ENCODE measurements at places on chromosomes 2 and 18.

DNA sequence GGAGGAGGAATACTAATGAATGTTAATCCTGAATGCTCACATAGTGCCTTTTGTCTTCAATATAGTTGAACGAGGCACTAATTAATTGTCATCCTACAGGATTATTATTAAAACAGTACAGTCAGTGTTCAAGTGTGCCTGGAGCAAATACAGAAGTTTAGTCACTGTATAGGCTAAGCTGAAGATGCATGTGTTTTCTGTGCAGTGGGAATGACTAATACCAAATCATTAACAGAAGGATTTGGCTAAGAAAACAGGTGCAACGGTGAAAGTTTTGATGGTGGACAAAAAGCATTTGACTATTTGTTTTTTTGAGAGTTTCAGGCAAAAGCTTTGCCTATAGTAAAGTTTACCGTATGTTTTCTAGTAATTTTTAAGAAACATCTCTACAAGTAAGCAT, 62.8 kb downstream of the DCC start:
- no peak for DNase-seq

- no peak for DNase-seq
Measured at GRCh38 chr2:105879106-105879802, 134.5 kb downstream of the NCK2 start.

DNA sequence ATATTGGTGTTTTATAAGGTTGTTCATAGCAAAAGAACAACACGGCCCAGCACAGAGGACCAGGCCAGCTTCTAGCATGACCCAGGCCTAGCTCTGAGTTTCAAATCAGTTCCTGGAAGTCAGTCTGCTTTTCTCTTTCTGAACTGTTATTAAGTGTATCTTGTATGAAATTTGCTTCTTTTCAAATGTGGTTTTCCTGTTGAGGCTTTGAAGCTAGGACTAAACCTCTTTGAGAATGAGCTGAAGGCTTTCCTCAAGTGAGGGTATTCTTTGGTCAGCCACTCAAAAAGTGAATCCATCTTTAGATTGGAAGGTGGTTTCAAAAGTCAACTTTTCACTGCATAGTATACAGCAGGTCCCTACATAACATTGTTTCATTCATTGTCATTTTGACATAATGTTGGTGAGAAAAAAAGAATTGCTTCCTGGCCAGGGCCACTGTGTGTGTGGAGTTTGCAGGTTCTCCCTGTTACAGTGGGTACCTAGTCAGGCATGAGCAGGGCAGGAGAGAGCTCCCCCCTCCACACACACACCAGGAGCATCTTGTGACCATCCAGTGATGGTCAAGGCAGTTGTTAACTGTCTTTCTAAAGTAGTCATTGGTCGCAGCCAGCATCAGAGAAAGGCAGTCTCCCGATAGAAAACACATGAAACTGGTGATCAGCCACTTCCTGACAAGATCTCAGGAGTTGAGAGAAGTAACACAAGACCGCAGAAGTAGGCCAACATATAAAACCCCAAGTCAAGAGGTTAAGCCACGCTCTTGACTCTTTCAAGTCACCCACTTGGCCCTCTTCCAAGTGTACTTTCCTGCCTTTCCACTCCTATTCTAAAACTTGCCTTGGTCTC, 6.7 kb upstream of the ACAA2 start:
- peak; percentile 66 for DNase-seq

DNA sequence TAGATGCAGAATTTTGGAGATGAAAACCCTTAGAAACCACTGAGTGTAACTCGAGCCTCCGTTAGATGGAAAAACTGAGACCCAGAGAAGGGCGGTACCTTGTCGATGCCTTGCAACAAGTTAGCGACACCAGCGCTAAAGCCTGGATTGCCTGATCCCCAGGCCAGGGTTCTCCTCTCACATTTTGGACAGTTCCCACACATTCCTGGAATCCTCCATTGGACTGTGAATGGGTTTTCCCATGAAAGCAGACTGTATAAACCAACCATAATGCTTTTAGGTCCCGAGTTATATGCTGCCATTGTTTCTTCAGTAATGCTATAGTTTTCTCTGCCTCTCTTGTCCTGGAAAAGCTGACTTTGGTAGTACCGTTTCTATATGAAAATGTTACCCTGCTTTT, 37.1 kb upstream of the LPIN1 start:
- no peak for DNase-seq

DNA sequence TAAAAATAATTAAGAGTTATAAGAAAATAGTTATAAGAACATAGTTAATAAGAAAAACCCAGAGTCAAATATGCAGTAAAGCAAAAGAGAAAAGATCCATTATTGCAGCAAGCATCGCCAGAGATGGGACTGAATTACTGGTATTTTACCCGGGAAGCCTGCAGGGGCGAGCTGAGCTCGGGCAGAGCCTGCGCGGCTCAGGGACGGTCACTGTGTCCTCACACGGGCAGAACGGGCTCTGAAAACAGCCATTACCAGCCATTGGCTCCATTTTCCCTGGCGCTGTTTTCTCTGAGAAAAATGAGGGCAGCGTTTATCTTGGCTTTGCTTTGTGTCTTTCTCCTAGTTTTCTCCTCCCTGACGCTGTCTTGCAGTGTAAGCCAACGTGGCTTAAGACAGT, 95.3 kb upstream of the ALKAL2 start:
- DNase-seq = no peak

DNA sequence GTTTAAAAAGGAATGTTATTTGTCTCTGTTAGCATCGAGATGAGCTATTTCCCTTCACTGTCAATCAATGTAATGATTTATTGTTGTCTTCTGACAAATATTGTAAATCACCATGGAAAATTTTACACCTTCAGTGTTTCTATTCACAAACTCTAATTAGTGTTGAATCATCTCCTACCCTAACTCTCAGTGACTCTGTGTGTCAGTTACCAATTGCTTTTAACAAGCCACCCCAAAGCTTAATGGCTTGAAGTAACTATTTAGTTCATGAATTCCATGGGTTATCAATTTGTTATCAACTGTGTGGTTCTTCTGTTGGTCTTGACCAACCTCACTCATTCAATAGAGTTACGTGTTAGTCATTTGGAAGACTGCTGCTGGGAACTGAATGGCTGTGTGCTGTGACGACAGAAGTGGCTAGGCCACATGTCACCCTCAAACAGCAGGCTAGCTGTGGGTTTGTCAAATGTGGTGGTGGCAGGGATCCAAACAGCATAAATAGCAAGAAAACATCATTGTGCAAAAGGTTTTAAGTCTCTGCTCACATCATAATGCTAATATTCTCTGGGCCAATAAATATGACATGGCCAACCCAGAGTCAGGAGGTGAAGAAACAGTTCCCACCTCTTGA, 910.8 kb upstream of the CDH2 start:
- no peak for DNase-seq

- DNase-seq = no peak
Measured at GRCh38 chr2:121532347-121532766, 1.7 kb downstream of the RNU4ATAC start.

GRCh38 chr18:7577706-7578105, 10.6 kb downstream of the PTPRM start:
- DNase-seq = no peak

DNA sequence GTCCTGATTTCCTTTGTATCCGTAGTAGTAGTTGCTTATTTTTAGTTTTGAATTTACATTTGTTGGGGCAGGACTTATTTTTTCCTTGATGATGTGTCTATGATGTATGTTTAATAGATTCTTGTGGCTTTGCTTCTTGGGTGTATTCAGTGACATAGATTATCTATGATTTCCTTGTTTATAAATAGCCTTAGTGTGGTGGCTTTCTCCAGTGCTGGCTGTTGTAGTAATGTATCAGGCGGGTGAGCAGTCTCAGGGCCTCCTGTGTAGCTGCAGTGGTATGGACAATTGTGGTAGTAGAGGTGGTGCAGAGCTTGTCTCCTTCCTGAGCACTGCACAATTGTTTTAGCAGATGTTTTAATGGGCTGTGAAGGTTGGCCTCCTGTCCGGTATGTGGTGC, 60.5 kb downstream of the SMCHD1 start:
- no peak for DNase-seq

GRCh38 chr2:35035883-35036282, 1319.7 kb upstream of the CRIM1 start:
- no peak for DNase-seq

Measured in CD4-positive, alpha-beta T cell treated with Interleukin-6 for 4 hours (primary cell).